ENCODE measurements at places on chromosomes 4 and X.

GRCh38 chr4:5045097-5045496 is 6.2 kb upstream of the STK32B start:
- no peak for DNase-seq

DNA sequence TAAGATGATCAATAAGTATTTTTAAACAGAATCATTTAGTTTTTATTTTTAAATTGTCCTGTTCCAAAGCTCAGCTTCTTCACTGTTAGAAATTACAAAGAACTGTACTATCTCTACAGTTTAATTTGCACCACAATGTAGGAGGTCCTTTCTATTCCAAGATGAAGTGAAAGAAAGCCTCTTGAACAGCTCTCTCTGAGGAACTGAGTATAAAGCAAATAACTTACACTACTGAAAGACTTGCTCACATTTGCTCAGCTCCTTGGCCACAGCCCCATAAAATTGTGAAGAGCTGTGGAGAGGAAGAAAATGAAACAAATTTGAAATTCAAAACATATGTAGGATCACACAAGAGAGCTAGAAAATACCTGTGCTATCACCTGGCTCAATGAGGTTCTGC is 68.6 kb downstream of the ENPEP start:
- DNase-seq = no peak

DNA sequence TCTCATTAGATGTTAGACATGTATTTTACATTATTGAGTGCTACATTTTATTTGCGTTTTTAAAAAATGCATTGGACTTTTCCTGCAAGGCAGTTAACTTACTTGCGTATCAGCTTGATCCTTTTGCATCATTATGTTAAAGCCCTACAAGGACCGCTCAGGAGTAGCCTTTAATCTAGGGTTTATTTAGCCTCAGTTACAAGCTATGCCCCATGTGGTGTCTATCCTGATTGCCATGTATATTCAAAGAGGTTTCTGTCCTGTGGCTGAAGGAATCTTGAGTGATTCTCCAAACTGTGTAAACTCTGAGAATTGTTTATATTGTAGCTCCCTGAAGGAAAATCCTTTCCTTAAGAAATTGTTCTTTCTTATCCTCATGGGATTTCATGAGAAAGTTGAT is 821.8 kb upstream of the AGA start:
- no peak for DNase-seq

DNA sequence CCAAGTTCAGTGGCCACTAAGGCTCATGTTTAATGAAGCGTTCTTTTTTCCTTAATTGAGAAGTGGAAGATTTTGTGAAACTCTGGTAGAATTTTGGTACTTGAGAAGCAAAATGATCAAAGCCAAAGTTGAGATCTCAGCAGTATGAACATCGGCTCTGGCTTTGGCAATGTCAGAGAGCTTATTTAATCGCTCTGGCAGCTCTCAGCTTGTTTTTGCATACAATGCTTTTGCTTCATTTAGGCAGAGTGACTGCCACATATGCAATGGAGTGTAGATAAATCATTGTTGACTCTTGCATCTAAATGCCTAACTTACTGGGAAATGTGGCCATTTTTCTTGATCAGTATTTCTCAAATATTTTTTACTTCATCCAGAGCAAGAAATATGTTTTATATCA is 135.7 kb downstream of the AASDH start:
- no peak for DNase-seq

- DNase-seq = no peak
These were observed 108.9 kb upstream of the ADAMTS3 start for GRCh38 chr4:72677886-72678285.

DNA sequence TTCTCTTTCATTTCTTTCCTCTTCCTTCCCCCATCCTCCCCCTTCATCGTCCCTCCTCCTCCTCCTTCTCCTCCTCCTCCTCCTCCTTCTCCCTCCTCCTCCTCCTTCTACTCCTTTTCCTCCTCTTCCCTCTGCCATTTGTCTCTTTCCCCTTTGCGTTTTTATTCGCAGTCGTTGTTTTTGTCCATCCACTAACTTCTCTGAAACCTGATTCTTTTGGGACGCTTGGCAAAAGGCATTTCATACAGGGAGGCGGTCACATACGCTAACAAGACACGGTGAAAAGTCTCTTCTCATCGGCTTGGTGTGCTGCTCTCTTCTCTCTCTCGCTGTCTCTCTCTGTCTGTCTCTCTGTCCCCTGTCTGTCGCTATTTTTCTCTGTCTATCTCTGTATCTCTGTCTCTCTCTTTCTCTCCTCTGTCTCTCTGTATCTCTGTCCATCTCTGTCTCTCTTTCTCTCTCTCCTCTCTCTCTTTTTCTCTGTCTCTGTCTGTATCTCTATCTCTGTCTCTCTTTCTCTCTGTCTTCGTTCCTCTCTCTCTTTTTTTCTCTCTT is 5.4 kb upstream of the SHOX start:
- DNase-seq = no peak
